Testis (tissue), 5 donors: ENCODE measurements at places on chromosomes 12 and 14. TPM values are rescaled to one million over a fixed set of nuclear protein-coding genes. Genes with fewer than 3 reads are reported as not detected.

GRCh38 chr12:27446436-27446835, at the start of gene SMCO2:
Gene SMCO2 (plus strand): TSS chr12:27446736. CDS start chr12:27470632, 23,896 bp downstream.
- DNase-seq: no peak

- no peak for DNase-seq
These were observed 38.8 kb upstream of the NT5DC3 start for GRCh38 chr12:103879878-103880277.

GRCh38 chr12:58639318-58639934, 280.9 kb downstream of the LRIG3 start:
- DNase-seq: no peak

The B4GALNT1 gene
- total RNA-seq: 3.2 TPM

GRCh38 chr12:835754-836518, 83.6 kb downstream of the WNK1 start:
- no peak for DNase-seq

DNA sequence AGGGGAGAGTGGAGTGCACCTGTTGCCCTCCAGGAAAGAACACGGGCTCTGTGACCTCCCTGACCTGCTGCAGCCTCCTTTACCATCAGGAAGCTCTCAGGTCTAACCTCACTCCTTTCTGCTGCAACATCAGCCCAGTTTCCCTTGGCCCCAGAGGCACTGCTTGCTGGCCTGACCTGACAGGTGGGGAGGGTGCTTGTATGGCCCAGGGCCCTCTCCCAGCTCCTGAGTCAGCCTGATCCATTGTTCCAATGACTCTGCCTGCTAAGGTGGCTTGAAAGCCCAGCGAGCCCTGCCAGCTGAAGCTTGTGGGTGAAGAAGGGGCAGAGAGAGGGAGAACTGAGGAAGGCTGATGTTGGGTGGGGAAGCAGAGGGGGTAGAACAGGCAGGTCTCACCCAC, 13.2 kb upstream of the KRT78 start:
- no peak for DNase-seq

The LMBR1L gene
- total RNA-seq: 265 TPM

The APOLD1 gene
- 9.2 TPM for total RNA-seq

The RFX4 gene
- total RNA-seq: 52.7 TPM

The A2ML1 gene
- total RNA-seq: 47.6 TPM

- DNase-seq: no peak
These were observed 80.2 kb downstream of the STON2 start for GRCh38 chr14:81319946-81320345.

DNA sequence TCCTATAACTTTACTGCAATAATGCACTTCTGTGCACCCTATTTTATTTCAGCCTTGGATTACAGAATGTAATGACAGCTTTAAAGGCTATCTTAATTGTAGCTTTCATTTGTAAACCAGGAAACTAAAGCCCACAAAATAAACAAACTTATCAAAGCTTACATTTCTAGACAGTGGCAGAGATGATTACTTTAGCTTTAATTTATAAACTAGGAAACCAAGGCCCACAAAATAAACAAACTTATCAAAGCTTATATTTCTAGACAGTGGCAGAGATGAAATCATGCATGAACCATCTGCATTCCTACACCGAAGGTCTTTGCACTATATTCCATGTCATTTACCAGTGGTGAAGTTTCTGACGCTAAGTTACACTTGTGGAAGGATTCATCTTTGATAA, 74.4 kb downstream of the PRKD1 start:
- no peak for DNase-seq

The KLRD1 gene
- 0.87 TPM for total RNA-seq

The SLC25A47 gene
- total RNA-seq: 0.37 TPM

GRCh38 chr12:121748571-121749265, 36.2 kb downstream of the TMEM120B start:
- peak; percentile 37 for DNase-seq

DNA sequence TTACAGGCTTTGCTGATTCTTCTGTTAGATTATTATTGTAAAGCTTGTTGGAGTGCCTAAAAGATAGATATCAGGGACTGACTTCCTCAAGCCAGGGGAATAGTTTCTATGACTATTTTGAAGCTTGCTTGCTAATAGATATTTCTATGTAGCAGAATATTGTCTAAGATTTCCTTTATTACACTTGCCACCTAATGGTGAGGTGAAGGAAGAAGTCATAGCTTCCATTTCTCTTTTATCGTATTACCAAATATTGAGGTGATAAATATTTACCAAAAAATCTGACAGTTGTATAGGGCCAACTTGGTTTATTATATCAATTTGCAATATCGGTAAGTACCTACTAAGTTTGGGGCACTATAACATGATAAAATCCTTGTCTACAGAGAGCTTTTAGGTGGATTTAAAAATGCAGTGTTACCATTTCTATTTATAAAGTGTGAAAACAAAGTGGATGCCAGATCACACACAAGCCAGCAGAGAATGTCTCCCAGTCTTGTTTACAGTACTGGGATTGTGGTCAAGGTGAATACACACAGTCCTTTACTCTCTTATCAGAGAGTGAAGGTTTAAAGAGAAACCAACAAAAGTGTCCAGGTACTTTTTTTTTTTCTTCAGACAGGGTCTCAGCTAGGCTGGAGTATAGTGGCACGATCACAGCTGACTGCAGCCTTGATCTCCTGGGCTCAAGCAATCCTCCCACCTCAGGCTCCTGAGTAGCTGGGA, 137.9 kb downstream of the IGF1 start:
- no peak for DNase-seq

The ADCY4 gene
- 13.9 TPM for total RNA-seq

The JPH4 gene
- 3.6 TPM for total RNA-seq

DNA sequence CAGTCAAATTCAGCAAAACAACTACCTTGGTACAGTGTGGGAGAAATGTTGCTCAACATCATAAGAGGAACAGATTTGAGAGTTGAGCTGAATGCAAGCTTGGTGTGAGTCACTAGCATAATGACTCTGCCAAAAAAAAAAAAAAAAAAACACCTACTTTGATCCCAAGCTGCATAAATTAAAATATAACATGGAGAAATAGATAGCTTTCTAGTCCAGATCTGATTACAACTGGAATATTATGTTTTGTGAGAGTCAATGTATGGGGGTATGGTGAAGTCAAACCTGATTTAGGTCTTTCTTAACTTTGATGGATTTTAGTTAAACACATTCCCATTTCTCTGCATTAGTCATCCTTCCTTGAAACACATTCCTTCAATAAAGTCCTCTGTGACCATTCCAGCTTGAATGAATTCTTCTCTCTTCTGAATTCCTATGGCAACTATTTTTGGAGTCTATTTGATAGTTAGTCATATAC, 188.1 kb downstream of the SLC5A8 start:
- DNase-seq: no peak

GRCh38 chr12:17579205-17580026, 510.6 kb downstream of the RERGL start:
- DNase-seq: no peak

The SLC4A8 gene
- total RNA-seq: 78.6 TPM

DNA sequence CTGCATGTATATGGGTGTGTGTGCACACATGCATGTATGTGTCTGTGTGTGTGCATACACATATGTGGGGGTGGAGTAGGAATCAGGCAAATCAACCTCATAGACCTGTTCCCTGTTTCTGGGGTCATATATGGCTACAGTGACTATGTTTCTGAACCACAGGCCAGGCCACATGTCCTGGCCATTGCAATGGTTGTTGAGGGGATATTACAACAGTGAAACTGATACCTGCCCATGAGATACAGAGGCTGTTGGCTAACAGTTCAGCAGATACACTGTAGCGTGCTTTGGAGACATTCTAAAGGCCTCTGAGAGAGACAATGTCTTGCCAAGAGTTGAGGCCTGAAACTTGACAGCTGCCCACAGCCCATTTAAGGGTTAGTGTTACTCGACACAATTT, 47.3 kb upstream of the FOS start:
- no peak for DNase-seq

DNA sequence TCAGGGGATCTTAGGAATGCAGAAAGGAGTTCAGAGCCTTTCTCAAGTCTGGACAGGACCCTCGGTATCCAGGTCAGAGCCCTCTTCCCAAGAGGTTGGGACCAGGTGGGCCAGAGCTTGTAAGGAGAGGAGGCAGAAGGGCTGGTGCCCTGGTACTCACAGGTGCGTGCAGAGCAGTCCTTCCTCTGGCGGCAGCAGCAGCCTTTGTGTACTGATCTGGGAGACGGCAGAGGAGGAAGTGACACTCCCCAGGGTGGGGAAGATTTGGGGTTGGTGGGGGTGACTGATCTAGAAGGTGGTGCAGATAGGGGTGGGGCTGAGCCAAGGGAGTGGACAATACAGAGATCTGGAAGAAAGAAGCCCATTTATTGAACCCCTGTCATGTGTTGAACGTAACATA, at the start of gene ITGB7:
Gene ITGB7, minus strand, starts transcription at position 210 of the 400 bp plus-strand sequence. CDS start 6,808 bp downstream, outside the sequence.
- no peak for DNase-seq

DNA sequence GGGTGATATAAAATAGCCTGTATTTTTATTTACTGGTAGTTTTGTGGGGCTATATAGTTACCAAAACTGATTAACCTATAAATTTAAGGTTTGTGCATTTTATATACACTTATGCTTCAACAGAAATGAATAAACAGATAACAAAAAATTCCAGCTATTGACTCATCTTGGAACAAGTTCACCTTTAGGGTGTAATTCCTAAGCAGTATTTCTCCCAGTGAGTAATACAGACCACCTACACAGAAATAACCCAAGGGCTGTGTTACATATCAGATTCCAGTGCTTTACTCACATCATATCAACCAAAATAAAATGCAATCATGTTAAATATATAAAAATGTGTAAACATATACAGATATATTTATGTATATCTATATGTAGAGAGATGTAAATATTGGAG, 345.6 kb downstream of the ADAMTS20 start:
- no peak for DNase-seq

- DNase-seq: no peak
These were observed 78.8 kb downstream of the OSBPL8 start for GRCh38 chr12:76480796-76481195.

DNA sequence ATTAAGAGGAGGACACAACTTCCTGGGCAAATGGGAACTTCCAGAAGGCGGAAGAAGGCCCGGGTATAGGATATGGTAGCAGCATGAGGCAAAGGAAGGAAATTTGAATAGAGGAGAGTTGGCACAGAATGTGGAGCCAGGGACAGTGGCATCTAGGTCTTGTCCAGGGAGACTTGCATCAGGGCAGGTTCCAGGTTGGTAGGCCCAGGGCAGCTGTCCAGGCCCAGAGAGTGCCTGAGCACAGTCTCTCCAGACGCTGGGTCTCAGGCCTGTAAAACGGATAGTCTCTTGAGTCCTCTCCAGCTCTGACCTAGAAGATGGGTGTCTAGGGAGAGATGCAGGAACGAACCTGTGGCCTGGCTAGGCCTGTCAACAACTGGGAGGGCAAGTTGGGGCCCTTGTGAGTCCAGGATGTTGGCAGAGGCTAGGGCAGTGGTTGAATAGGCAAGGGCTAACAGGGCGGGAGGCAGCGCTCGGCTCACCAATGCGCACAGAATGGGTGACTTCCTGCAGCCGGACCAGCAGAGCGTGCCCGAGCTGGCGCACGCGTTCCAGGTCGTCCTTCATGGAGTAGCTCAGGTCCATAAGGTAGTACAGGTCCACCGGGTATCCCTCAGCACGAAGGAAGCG, 9.9 kb downstream of the ITGB7 start:
- no peak for DNase-seq

The TBC1D30 gene
- total RNA-seq: 8.3 TPM

- DNase-seq: no peak
These were observed 278.6 kb downstream of the MED13L start for GRCh38 chr12:115998794-115999478.

The DEGS2 gene
- 3.3 TPM for total RNA-seq
